Dorsolateral prefrontal cortex (tissue), 122 donors: ENCODE measurements at places on chromosomes 7 and 10. TPM values are rescaled to one million over a fixed set of nuclear protein-coding genes. Genes with fewer than 3 reads are reported as not detected.
A peak's percentile ranks its signal among the peaks of the same experiment; 100 is the strongest.

DNA sequence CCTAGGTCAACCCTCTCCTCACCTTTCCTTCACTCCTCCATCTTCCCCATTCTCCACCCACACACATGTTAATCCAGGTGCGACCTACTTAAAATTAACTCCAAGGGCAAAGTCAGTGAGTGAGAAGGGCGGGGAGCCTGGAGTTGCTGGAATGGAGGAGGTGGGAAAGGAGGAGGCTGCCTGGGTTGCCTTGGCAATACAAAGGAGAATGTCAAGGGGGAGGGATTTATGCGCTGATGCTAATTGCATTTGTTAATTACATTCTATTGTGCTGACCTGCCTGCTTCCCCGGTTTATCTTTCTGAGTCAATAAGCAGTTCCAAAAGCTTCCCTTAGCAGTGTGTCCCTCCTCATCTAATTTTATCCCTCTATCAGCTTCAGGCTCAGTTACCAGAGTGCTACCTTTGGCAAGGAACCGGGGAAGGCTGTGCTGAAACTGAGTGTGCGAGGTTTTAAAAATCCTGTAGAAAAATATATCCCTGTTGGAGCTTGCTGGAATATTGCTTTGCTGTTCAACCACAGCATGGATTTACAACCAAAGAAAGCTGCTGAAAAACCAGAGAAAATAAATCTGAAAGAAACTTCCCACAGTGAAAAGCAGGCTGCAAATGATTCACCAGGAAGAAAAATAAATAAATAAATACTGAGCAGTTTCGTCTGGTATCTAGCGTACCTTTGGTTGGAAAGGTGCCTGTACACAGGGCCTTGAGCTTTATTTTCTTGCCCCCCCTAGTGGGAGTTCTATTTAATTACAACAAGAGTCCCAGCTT, 113.2 kb upstream of the DGKB start:
- DNase-seq: no peak

DNA sequence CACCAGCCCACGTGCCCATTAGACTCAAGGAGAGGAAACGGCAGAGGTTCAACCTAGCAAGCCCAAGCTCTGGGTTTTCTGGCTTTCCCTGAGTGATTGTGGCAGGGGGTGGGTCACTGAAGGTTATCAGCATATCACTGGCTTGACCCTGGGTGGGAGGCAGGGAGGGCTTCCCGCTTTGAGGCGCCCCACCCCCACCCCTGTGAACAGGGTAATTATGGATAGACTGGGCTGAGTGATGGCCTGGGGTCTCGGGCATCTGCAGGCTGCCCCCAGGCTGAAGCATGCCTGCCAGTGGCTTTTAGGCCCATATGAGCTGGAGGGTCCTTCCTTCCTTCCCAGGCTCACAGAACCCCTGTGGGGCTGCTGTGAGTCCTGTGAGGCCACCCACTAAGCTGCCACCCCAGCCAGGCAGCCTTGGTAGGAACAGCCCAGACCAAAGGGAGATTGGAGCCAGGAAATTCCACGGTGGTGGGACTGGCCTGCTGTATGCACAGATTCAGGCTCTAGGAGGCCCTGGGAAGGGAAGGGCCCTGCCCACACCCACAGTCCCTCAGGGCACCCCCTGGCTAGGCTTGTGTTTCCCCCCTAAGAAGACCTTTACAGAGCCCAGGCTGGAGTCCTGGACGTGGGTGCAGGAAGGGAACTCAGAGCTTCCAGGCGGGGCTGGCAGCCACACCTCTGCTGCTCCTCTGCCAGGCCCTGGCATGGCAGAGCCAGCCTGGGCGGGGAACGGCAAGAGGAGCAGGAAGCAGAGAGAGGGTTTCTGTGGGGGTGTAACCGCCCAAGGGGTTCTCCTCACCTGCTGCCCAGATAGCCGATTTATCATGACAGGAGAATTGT, 33.1 kb downstream of the GPRIN2 start:
- DNase-seq: no peak

DNA sequence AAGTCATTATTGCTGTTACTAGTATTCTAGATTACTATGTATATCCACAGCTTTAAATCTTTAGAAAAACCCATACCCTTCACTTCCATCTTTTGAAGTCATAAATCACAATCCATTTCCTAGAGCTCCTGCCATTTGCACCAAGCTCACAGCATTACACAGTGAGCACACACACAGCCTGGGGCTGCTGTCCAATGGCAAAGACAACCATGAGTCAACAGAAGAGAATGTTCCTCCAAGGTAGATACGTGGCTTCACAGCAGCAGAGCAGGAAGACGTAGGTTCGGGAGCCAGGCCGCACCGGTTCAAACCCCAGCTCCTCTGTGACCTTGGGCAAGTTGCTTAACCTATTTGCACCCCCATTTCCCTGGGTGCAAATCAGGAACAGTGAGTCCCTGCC, 234.6 kb downstream of the DIP2C start:
- DNase-seq: no peak

GRCh38 chr10:125538947-125539731, 143.8 kb downstream of the TEX36 start:
- DNase-seq: no peak

- DNase-seq: no peak
Observed at GRCh38 chr7:5226921-5227785, 37.1 kb downstream of the WIPI2 start.

DNA sequence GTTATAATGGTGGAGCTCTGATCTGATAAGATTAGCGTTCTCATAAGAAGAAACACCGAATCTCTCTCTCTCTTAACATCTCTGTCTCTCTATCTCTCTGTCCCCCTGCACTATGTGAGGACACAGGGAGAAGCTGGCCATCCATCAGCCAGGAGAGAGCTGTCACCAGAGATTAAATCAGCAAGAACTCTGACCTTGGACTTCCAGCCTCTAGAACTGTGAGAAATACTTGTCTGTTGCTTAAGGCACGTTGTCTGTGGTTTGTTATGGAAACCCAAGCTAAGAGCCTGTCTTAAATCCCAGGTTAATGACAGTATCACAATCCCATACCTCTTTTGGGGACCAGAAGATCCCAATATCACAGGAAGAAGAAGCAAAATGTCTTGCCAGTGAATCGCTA, 132.0 kb upstream of the AKR1E2 start:
- no peak for DNase-seq

GRCh38 chr10:96588060-96588554, 1.3 kb upstream of the TM9SF3 start:
- no peak for DNase-seq

- no peak for DNase-seq
Observed at GRCh38 chr10:17905491-17905890, 46.2 kb upstream of the SLC39A12 start.

DNA sequence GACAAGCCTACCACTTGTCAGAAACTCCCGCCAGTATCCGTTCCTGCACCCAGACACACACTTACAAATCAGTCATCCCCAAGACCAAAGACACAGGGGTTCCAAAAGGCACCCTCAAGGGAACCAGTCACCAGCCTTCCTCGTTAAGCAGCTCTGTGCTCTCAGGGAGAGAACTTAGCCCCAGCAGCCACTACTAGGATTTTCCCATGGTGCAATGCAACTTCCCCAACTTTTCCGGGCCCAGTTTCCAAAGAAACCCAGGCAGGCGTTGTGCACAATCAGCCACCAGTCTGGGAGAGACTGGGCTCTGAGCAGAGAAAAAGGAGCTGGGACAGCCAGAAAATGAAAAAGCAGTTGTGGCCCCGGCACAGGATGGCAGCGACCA, 1.2 kb downstream of the DLG5 start:
- DNase-seq: peak; percentile 62

DNA sequence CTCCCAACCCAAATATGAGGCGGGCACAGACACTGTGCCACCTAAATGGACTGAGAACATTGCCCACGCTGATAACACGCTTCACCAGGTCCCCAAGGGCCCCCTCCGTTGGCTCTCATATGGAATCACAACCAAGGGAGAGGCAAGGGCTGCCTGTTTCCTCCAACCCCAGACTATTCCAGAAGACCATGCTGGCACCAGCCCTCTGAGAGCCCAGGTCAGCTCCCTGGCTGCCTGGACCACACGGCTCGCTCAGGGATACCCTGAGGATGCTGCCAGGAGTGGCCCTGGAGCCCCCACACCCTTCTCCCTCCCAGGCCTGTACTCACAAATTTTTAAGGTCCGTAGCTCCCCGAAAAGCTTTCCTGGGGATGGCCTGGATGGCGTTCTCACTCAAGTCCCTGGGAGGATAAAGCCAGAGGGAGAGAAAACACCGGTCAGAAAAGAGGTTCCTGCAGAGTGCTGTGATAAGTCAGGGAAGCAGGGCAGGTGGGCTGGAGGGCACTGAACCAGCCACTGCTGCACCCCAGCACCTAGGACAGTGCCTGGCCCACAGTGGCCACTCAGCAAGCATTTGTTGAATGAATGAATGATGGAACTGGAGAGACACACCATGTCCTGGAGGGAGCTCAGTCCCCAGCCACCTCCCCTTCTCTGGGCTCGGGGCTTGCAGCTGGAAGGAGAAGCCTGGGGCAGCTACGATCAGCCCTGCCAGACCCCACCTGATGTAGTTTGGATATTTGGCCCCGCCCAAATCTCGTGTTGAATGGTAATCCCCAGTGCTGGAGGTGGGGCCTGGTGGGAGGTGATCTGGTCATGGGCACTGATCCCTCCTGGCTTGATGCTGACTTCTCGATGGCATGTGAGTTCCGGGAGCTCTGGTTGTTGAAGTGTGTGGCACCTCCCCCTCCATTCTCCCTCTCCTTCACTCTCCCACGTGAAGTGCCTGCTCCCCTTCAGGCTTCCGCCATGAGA, 119.8 kb downstream of the SLIT1 start:
- no peak for DNase-seq

- no peak for DNase-seq
Observed at GRCh38 chr7:1922071-1922869, 252.2 kb downstream of the ELFN1 start.

- no peak for DNase-seq
Observed at GRCh38 chr7:124679146-124679545, 86.4 kb downstream of the GPR37 start.

- no peak for DNase-seq
Observed at GRCh38 chr10:131872827-131873375, 27.9 kb upstream of the PPP2R2D start.

DNA sequence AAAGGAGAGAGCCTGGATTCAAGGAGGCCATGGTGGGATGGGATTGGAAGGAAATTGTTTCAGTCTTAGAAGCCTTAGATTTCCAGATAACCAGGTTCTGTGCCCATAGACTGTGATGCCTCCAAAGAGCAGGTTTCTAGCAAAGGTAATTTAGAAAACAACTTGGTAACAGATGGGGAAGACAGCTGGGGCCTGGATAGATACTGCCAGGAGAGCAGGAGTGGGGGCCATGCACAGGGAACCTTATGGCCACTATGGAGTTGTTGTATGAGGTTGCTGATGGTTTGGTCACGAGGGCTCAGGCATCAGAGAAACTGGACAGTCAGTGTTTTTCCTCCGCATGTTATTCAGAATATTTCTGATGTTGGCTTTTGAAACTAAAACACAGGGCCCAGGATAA, 901.9 kb downstream of the LRMDA start:
- no peak for DNase-seq

DNA sequence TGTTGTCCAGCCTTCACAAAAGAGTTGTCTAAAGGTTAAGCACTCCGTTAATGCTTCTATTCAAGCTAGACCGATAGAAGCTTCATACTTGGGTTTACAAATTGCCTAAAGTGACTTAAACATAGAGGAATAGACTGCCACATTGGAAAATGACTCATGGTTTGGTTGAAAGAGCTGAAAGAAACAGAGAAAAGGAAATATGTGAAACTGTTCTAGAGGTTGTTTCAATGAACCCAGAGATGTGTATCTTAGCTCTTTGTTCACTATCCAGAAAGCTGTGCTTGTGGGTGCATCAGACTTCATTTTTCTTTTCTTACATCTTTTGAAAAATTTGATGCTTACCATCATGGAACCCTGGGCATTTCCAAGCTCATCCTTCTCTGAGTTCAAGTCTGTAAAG, 736.2 kb downstream of the INHBA start:
- no peak for DNase-seq

DNA sequence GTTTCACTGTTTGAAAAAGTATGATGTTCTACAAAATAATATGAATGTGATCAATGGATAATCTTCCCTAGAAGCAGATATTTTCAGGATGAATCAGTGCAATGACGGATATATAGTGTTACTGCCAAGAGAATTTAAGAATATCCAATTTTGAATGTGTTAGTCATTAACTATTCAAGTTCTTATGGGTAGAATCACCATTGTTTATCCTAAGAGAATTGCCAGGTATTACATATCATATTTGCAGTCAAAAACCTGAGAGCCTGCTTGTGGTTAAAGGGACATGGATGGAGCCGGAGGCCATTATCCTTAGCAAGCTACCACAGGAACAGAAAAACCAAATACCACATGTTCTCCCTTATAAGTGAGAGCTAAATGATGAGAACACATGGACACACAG, 26.9 kb downstream of the AHR start:
- no peak for DNase-seq

- DNase-seq: no peak
Observed at GRCh38 chr10:119166564-119166963, 1.1 kb upstream of the SFXN4 start.

DNA sequence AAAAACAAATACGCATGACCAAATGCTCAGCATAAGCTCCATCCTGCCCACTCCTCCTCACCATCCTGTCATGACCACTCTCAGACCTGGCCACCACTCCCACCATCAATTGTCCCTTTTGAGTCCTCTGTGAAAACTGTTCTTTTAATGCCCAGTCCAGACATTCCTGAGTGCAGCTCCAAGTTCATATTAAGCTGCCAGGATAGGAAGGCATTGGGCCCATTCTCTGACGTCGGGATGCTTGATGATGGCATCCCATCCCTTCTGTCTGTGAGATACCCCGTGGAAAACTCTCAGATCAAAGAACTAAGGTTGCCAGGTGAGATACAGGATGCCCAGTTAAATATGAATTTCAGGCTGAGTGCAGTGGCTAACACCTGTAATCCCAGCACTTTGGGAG, 89.9 kb upstream of the KIF5B start:
- DNase-seq: no peak

DNA sequence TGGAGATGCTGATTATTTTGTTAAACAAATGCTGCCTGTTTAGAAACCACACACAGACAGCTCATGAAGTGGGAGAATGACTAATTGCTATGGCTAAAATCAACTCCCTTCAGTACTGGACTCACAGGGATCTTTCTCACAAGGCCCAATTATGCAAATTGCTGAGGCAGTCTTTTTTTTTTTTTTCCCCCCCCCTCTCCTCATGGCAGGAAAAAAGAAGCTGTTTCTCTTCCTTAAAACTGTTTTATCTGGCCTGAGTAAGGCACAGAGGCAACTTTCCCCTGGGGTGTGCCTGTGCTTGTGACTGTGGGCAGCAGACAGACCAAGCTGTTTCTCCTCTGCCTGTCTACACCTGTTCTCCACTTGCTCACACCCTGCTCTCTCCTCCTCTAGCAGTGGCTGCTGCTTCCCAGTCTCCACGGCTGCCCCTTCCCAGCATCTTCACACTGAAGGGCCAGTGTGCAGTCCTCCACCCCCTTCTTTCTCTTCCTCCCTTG, 65.4 kb upstream of the STEAP1B start:
- no peak for DNase-seq

Gene FAS
- total RNA-seq: 20.1 TPM

Gene MRLN
- 0.76 TPM for total RNA-seq

Gene MGAM2
- 0.53 TPM for total RNA-seq

Gene COA1
- total RNA-seq: 76.4 TPM

Gene DLX5
- 7.1 TPM for total RNA-seq

Gene FEZF1
- total RNA-seq: not detected

Gene SRRM3
- total RNA-seq: 146 TPM

Gene EVX1
- total RNA-seq: not detected

Gene NEUROG3
- not detected for total RNA-seq
